ENCODE measurements at places on chromosomes 16 and 17.

DNA sequence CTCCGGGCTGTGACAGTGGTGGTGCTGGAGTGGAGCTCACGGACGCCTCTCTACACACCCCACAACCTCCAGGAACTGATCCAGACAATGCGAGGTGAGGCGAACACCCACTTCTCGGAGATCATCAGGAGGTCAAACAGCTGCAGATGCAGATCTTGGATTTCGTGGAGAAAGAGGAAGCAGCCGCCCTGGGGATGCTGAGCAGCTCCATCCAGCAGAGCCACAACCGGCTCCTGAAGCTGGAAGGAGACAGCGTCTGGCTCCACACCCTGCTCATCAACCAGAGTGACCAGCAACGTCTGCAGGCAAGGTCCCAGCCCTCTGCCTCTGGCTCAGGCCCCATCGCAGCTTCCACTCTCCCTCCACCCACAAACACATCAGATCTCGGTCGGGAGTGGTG, 13.2 kb upstream of the SLC16A5 start:
- DNase-seq, result no peak

GRCh38 chr16:84643180-84643583, 5.1 kb upstream of the KLHL36 start:
- peak; percentile 63 for DNase-seq

- DNase-seq, result no peak
Observed at GRCh38 chr16:1123525-1124230, 27.6 kb upstream of the C1QTNF8 start.

DNA sequence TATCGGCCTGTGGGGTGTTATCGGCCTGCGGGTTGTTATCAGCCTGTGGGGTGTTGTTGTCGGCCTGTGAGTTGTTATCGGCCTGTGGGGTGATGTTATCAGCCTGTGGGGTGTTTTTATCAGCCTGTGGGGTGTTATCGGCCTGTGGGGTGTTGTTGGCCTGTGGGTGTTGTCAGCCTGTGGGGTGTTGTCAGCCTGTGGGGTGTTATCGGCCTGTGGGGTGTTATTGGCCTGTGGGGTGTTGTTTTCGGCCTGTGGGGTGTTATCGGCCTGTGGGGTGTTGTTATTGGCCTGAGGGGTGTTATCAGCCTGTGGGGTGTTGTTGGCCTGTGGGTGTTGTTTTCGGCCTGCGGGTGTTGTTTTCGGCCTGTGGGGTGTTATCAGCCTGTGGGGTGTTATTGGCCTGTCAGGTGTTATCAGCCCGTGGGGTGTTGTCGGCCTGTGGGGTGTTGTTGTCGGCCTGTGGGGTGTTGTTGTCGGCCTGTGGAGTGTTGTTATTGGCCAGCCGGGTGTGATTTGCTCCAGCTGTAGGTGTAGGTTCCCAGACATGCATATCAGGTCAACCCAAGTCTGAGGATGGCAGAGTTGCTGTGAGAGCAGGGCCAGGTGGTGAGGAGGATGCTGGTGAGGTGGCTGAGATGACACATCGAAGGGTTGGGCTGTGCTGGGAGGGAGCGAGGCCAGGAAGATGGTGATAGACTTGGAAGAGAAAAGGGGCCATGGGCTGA, 7.1 kb downstream of the TRARG1 start:
- DNase-seq, result no peak

GRCh38 chr16:4273858-4274311, 1.1 kb upstream of the TFAP4 start:
- peak; percentile 90 for DNase-seq

DNA sequence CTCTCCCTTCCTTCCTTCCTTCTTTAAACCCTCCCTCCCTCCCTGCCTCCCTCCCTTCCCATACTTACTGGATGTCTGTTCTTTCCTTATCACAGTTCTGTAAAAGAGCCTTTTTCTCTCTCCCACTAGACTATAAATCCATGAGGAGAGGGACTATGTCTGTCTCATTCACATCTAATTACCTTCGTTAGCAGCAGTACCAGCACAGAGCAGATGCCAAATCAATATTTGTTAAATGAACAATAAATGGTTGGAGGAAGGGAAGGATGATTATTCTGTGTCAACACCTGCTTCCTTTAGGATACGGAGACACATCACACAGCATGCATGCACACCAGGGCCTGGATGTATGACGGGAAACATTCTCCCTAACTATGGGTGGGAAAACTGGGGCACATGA, 94.2 kb downstream of the DNAH3 start:
- DNase-seq, result no peak

- no peak for DNase-seq
Observed at GRCh38 chr17:35183332-35183731, 10.9 kb downstream of the SLC35G3 start.

DNA sequence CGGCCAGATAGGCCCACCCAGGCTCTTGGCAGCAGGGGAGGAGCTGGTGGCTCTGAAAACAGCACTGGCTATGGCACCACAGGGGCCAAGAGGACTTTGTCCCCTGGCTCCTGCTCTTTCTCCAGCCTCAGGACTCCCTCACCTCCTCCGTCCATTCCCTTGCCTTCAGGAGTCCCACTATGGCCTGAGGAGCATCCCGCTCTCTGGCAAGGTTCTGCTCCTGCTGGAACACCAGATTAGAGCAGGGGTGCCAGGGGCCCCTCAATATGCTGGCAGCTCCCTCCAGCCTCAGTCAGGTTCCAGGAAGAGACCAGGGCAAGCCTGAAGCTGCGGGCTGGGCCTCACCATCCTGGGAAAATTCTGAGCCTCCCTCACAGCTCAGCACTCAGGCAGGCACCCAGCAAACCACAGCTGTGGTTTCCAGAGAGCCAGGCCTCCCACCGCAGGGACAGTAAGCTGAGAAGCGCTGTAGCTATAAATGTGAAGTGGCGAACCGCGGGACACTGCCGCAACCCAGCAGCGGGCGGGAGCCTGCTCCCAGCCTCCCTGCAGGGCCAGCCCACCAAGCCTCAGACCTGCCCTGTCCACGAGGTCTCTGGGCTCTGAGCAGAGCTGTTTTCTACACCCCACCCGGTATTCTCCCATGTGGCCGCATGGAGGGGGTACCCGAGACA, 25.7 kb downstream of the C17orf100 start:
- DNase-seq, result peak; percentile 14

GRCh38 chr17:81556175-81556691, 4.1 kb upstream of the FAAP100 start:
- DNase-seq, result no peak

- peak; percentile 82 for DNase-seq
Observed at GRCh38 chr16:57899771-57900661, 70.9 kb downstream of the CNGB1 start.

DNA sequence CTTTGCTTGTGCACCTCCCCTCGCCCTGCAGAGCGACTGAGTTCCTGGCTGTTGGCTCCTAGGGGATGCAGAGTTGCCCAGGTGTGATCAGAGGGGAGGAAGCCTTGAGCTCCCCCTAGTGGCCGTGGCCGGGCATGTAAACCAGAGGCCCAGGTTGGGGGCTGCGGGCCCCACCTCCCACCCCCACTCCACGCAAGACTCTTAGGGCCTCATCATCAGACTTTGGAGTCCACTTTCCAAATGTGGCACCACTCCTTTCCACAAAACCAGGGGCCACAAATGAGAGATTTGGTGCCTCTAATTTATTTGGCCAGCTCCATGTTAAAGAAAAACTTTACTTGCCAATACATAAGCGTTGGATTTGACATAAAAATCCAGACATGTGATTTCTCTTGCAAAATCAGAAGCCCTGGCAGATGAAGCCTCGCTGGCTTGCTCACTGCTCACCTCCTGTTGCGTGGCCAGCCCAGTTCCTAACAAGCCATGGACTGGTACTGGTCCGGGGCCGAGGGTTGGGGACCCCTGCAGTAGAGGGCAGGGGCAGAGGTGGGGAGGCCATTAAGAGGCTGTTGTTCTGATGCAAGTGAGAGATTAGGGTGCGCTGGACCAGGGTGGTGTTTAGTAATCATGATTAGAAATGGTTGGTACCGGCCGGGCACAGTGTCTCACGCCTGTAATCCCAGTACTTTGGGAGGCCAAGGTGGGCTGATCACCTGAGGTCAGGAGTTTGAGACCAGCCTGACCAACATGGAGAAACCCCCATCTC, 28.7 kb upstream of the GAS7 start:
- peak; percentile 90 for DNase-seq

DNA sequence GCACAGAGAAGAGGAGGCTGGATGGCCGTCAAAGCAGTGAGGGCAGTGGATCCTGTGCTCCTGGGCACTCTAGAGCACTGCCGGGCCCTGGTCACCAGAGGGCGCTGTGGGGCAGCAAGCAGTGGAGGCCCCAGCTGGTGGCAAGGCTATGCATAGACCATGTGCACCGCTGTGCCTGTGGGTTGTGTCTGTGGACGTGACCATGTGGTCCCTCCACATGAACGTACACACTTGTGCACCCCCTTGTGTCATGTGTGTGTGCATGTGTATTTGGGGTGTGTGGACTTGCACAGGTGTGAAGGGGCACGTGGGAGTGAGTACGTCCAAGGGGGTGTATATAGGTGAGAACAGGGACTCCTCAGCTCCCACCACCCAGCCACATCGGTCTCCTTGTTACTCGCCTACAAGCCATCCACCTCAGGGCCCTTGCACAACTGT, 4.4 kb upstream of the MAP2K3 start:
- DNase-seq, result peak; percentile 95

DNA sequence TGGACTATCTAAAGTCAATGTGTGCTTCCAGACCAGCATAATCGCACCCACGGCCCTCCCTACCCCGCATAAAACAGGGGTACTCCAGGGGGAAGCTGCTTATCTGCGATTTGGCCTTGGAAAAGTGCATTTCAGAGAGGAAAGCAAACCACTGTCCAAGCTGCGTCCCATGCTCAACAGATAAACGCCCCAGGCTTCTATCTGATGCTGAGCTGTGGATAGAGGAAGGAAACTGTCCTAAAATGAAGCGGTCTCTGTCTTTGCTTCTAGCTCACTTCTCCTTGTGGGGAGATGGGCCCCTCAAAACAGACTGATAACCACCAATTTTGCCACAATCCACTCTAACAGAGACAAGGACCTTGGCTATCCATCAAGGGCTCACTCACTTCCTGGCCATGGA, 160.5 kb upstream of the TNRC6C start:
- DNase-seq, result no peak

DNA sequence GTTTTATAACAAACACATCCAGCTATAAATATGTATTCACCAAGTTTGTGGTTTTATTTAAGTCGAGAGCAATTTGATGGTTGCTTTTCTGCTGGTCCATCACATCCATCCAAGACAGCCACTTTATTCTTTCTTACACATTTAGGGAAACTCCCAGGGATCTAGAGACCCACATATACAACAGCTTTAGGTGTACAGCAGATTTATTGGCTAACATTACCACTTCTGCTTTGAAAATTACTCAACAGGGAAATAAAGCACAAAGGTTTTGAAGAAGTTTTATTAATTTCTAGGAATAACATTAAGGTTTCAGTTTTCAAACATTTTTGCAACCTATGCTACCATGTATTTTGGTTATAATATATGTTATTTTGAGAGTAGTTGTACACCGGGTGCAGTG, 6.9 kb downstream of the ERCC4 start:
- no peak for DNase-seq

GRCh38 chr17:72249441-72249840, 128.6 kb downstream of the SOX9 start:
- no peak for DNase-seq

GRCh38 chr16:24152826-24153225, 103.3 kb upstream of the CACNG3 start:
- DNase-seq, result peak; percentile 37

- no peak for DNase-seq
Observed at GRCh38 chr16:67441271-67441753, 10.4 kb downstream of the HSD11B2 start.

All from ELF-1 (cell line).